ENCODE measurements at places on chromosomes 13 and 19.

- DNase-seq: no peak
Observed at GRCh38 chr19:51458899-51459505, 748 bp upstream of the SIGLEC8 start.

GRCh38 chr13:85500696-85501256 lies 298.4 kb downstream of the SLITRK6 start:
- DNase-seq: no peak

- DNase-seq: no peak
Observed at GRCh38 chr13:73138276-73138637, 79.5 kb downstream of the KLF5 start.

- no peak for DNase-seq
Observed at GRCh38 chr13:23468811-23469210, 35.3 kb upstream of the SACS start.

DNA sequence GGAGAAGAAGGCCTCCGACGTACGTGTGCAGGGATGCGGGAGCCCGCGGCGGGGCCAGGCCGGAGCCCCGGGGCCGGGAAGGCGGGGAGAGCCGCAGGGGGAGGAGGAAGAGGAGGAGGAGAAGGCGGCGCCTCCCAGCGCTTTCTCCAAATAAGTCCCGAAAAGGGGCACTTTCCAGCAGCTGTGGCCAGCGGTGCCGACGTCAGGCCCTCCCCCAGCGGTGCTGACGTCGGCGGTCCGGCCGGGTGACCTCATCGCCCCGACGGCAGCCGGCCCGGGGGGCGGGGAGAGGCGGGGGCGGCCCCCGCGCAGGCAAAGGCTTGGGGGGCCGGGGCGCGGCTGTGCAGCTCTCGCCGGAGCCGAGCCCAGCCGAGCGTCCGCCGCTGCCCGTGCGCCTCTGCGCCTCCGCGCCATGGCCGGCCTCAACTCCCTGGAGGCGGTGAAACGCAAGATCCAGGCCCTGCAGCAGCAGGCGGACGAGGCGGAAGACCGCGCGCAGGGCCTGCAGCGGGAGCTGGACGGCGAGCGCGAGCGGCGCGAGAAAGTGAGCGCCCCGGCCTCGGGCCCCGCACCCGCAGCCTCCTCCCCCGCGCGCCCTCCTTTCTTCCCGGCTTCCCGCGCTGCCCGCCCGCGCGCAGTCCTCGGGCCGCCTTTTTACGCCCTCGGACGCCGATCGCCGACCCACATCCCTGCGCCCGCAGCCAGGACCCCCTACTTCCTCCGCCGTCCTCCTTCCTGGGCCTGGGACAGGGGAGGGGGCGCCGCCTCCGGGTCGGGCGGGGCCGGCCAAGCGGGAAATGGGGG lies at the start of gene TPM4:
TPM4 (plus strand) TSS at position 342 of the 804 bp plus-strand sequence; CDS start at position 413, 71 bp downstream.
- peak; percentile 76 for DNase-seq

- DNase-seq: no peak
Observed at GRCh38 chr19:56167064-56167578, 8.7 kb upstream of the GALP start.

GRCh38 chr19:2096034-2096479 lies at the start of gene MOB3A:
Gene MOB3A (minus strand): TSS chr19:2096326. CDS start chr19:2078560, 17,766 bp downstream.
- DNase-seq: peak; percentile 84

DNA sequence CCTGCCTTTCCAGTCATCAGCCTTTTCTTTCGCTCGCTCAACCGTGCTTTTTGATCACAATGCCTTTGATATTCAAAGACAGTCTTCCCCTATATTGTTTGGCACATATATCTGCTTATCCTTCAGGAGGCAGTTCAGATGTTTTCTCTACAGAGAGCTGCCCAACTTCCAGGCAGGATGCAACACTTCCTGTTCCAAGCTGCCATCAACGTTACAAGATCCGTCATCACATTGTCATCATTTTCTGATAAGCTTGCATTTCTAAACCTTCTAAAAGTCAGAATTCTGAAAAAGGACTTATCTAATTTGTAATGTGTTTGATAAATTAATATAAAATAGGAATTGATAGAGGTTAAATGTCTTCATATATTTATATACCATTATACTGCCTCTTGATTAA lies 574.2 kb downstream of the TBC1D4 start:
- DNase-seq: no peak
